ACHN (cell line): ENCODE measurements at places on chromosomes 5 and 9.

GRCh38 chr9:111917980-111918379, 21.4 kb downstream of the UGCG start:
- DNase-seq: no peak

- no peak for DNase-seq
These were observed 67.3 kb downstream of the SCAI start for GRCh38 chr9:125075997-125076396.

DNA sequence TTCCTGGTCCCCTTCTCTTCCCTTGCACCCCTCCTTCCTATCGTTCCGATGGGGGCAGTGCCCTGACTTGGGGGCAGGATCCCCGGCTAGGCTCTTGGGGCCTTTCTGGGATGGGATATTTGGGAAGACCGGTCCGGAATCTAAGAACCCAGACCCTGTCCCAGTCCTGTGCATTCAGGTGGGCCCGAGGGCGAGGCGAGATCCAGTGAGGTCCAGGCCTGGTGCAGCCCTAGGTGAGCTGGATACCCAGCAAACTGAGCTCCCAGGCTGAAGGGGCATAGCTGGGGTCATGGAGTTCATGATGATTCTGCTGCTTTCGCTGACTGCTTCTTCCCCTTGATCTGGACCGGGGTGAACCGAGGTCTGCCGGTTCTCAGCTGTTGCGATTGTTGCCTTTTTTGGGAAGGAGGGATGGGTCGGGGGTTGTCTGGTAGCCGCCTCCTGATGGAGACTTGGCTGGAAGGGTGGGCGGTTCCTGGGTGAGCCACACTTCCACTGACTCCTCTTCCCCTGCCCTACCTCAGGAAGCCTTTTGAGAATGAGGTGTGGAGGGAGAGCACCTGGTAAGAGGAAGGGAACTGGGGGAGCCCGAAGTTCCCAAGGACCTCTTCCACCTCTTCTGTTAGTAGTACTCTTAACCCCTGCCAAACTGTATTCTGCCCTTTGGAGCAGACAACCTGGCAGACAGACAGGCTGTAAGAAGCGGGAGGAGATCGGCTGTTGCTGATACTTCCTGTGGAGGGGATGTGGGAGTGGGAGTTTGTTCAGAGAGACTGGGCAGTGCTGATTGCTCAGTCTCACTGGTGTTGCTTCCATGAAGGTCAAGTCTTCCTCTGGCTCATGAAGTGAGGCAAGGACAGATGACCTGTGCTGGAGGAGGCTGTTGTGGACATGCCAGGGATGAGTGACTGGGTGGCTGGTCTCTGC, 1.0 kb downstream of the LRRC8A start:
- peak; percentile 10 for DNase-seq

DNA sequence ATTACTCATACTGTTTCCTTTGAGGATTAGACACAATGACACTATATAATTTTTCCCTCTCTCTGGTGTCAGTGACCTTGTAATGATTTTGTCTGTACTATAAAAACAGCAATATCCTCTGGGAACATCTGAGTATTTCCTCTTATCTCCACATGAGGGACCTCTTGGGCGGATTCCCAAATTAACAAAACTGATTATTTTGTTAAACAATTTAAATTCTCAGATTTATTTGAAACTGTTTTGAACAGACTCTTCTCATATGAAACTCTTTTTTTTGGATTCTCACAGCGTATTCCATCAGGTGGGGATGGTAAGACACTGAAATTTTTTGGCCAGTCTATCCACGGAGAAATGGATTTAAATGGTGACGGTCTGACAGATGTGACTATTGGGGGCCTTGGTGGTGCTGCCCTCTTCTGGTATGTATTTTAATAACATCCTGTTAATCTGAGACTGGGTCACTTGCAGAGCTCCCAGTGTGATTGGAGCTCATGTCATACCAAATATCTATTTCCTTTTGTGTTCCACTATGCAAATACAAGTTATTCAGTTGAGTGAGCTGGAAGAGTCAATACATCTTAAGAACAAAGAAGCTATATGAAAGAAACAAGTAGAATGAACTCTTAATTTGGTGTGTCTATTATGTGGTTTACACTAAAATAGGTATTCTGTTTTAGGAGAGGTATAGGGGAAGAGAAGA, 73.8 kb upstream of the ITGA2 start:
- DNase-seq: peak; percentile 65

- peak; percentile 50 for DNase-seq
These were observed 265.5 kb upstream of the ADAMTSL1 start for GRCh38 chr9:18208166-18209059.

GRCh38 chr5:156513123-156513815, 186.3 kb downstream of the SGCD start:
- DNase-seq: no peak

- no peak for DNase-seq
These were observed 55.2 kb upstream of the AFAP1L1 start for GRCh38 chr5:149216496-149216895.

DNA sequence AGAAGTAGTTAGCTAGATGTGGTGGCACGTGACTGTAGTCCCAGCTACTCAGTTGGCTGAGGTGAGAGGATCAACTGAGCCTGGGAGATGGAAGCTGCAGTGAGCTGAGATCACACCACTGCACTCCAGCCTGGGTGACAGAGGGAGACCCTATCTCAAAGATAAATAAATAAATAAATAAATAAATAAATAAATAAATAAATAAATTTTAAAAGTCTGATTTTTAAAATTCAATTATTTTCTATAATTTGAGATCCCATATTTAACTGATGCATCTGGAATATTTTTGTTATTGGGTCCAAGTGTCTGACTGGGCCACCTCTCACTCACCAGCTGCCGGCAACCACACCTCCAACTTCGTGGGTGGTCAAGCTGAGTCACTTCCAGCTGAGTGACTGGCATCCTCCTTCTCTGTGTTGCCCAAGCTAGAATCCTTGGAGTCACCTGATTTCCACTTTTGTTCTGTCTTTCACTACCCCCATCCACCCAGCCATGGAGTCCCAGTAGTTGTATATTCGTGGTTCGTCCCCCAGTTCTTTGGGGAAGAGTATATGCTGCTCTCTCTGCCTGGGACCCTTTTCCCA, 70.9 kb downstream of the EGFLAM start:
- DNase-seq: peak; percentile 62

DNA sequence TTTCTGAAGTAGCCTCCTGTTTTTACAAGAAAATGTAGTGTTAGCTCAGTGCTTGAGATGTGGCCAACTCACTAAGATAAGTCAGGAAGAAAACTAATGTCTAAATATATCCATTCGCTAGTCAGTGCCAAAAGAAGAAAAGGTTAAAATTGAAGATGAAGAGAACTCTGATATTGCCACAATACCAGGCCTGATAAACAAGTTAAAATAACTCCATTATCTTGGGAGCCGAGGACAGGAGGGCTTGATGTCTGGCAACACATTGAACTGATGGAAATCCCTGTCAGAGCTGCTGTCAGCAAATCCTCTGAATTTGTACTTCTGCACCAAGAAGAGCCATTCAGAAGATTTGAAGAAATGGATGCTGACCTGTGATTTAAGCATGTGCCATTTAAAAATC, 103.4 kb downstream of the LRRC70 start:
- DNase-seq: no peak

GRCh38 chr9:13661014-13661413, 381.5 kb upstream of the MPDZ start:
- no peak for DNase-seq

GRCh38 chr5:80149161-80149609, 106.7 kb downstream of the SERINC5 start:
- DNase-seq: no peak

- DNase-seq: no peak
These were observed 128.3 kb downstream of the SLF1 start for GRCh38 chr5:94746731-94747124.

DNA sequence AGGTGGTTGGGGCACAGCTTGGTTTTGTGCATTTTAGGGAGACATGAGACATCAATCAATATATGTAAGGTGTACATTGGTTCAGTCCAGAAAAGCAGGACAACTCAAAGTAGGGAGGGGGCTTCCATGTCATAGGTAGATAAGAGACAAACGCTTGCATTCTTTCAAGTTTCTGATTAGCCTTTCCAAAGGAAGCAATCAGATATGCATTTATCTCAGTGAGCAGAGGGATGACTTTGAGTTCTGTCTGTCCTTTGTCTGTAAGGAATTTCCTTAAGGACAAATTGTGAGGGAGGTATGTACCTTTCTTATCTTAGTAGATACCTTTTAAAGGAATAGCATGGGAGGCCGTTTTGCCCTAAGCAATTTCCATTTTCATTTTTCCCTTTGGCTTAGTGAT, 63.3 kb downstream of the COL15A1 start:
- no peak for DNase-seq

DNA sequence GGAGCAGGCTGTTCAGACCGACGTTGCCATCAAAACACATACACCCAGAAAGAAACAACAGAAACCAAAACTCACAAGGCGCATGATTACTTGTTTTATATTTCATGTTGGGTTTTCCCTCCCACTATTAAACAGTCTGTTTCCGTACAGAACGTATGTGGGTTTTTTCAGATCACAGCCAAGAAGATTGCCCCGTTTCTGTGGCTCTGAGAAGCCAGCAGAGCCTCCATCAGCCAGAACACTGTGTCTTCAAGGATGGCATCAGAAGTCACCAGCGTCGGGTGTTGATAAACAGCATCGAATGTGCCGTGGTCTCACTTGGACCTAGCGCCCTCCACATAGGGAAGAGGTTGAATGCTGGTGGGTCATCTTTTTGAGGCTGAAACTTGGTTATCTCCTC, 42.8 kb downstream of the FAM78A start:
- DNase-seq: no peak

- DNase-seq: peak; percentile 62
These were observed 7.7 kb upstream of the SKP1 start for GRCh38 chr5:134184155-134185135.

DNA sequence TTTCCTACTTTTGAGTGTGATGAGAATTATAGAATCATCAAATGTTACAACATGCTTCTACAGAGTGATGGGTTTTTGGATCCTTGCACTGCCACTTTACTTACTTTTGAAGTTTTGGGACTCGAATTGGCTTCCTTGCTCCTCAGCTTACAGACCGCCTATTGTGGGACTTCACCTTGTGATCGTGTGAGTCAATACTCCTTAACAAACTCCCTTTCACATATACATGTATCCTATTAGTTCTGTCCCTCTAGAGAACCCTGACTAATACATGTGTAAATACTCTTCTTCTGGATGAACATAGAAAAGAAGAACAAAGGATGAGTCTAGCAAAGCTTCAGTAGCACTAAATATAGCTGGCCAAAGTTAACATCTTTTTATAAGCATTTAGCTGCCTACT, 98.7 kb upstream of the PDE4D start:
- DNase-seq: no peak

- no peak for DNase-seq
These were observed 300.5 kb downstream of the DEPDC1B start for GRCh38 chr5:60399507-60399906.

DNA sequence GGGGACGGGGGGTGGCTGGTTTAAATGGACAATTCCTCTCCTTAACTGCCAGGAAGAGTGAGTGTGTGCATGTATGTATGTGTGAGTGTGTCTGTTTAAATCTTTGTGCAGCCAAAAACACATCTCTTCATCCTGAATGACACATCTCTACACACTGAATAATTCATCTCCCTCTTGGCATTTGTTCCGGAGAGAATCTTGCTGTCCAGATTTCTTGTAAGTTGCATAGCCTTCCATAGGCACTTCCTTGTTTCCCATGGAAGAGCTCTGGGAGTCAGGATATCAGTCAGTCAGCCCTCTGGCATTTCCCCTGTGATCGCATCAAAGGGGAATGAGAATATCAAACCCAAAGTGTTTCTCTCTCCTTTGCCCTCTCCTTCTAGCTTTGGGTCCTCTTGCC, 74.7 kb downstream of the WWC1 start:
- peak; percentile 68 for DNase-seq

GRCh38 chr5:105630803-105631202, 2039.9 kb downstream of the EFNA5 start:
- DNase-seq: no peak

- DNase-seq: no peak
These were observed 88.6 kb downstream of the ANKRD31 start for GRCh38 chr5:75148051-75148450.

GRCh38 chr5:125584140-125584520, 837.7 kb upstream of the ZNF608 start:
- no peak for DNase-seq

- DNase-seq: peak; percentile 63
These were observed 17.9 kb upstream of the DAPK1 start for GRCh38 chr9:87479801-87480201.

GRCh38 chr5:134273642-134274395, 47.9 kb upstream of the PPP2CA start:
- DNase-seq: no peak
